Colonic mucosa (tissue), 4 donors: ENCODE measurements at places on chromosomes 3 and 15.

- DNase-seq, result no peak
Observed at GRCh38 chr15:99590913-99591646, 25.3 kb downstream of the MEF2A start.

GRCh38 chr15:96043591-96044171 lies 286.8 kb upstream of the NR2F2 start:
- DNase-seq, result no peak

DNA sequence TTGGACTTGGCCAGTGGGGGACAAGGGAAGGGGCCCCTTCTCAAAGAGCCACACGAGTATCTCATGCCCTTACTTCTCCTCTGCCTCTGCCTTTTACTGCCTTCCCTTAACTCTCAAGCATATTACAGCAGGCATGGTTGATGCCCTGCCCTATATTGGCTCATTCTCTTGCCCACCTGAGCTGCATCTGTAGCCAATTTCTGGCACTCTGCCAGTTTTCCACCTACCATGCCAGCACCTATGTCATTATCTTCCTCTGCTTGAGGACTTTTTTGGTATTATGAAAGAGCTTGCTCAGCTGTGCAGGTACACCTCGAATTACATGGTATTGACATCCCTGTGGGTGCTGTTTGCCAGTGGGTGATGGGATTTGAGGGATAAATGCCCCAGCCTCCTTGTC lies 181.8 kb downstream of the OXSM start:
- DNase-seq, result no peak

GRCh38 chr15:100987143-100987542 lies 68.0 kb downstream of the LRRK1 start:
- no peak for DNase-seq

- DNase-seq, result no peak
Observed at GRCh38 chr3:192929146-192929545, 11.5 kb upstream of the MB21D2 start.

GRCh38 chr15:66654361-66654738 lies 47.7 kb upstream of the SMAD6 start:
- no peak for DNase-seq

DNA sequence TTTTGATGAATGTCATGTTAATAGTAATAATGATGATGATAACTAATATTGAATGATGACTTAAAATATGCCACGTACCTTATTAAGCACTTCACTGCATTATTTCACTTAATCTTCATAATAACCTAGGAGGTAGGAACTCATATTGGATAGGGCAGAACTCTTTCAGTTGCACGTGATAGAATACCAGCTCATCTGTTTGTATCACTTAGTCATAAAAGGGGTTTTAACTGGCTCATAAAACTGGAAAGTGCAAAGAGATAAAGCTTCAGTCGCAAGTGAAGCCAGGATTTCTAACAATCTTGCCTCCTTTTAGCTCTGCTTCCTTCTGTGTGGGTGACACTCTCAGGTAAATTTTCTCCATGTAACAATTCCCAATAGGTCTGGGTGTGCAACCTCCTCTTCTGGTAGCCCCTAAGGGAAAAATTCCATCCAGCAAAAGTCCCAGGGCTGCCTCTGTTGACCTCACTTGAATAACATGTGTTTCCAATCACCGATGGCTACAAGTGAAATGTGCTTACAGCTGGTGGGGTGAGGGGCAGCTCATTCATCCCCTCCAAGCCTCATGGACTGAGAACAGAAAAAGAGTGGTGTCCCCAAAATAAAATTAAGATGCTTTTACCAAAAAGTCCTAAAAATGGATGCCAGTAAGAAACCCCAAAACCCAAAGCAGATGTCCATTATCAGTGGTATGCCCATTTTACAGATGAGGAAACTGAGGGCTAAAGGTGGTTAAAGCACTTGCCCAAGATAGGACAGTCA lies 9.3 kb downstream of the GXYLT2 start:
- no peak for DNase-seq

- no peak for DNase-seq
Observed at GRCh38 chr15:25136119-25136518, 181.3 kb downstream of the SNRPN start.

DNA sequence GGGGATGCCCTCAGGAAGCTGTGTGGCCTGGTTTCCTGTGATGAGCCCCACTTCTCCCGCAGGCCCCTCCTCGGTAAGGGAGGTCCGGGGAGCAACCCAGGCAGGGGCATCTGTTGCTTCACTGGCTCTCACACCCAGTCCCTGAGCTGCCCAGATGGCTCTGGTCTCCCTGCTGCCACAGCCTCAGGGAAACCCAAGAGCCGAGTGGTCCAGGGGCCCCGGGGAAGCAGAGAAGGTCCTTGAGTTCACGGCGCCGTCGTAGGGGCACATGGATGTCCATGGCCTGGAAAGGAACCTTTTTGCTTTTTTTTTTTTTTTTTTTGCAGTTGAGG lies 13.3 kb upstream of the LRRC15 start:
- no peak for DNase-seq

DNA sequence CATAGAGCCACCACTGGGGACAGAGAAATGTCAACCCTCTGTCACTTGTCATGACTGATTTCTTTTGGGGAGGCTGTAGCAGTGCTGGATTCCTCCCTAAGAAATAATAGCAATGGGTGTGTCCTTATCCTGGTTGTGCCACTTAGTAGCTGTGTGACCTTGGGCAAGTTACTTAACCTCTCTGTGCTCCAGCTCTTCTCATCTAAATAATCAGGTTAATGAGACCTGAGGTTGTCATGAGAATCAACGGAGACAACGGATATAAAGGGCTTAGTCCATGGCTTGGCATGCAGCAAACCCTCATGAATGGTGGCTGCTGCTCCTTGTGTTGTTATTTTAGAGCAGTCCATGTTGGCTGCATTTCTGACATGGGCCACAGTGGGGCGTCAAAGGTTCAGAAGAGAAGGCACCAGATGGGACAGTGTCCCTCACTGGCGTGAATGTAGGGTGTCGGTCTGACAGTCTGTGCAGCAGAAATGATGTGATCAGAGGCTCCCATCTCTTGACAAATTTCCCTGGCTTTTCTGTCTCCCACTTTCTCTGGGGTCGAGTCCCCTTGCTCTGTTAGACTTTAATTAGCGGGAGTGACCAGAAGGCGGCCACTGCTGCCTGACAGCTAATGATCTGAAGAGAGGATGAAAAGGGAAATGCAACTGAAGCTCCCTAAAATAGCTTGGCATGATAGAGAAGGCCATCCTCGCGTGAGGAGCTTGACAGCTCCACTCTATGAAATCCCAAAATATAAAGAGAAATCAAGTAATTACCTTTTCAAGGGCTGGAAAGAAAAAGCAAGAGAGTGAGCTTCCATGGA lies 209.4 kb downstream of the CADPS start:
- DNase-seq, result peak; percentile 82

DNA sequence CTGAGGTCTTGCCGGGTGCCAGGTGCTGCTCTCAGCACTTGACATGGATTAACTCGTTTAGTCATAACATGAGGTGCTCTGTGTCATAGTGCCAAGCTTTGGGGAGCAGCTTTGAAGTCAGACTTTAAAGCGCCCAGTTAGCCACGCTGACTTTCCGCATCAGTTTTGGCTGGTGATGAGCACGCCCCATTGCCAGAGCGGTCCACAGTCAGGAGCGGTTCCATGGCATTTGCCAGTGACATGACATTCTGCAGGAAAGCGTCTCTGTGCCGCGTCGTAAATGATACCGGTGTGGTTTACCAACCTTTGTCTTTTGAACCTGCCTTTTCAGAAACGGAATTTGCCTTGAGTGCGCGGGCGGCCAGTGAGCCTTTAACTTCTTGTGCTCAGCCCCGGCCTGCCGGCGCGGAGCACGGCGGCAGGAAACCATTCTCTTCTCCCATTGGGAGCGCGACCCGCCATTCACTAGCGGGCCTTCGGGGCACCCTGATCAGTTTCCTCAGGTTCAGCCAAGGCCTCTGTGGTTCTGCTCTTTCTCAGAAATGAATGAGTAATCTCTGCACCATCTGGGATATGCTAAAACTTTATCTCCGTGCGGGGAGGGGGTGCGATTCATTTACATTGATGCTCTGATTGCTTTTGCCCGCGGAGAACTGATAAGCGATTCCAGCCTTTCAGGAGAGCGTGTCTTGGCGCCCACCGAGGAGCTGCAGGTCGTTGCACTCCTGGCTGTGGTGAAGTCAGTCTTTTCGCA lies 1.7 kb upstream of the SLC2A2 start:
- DNase-seq, result peak; percentile 31

GRCh38 chr15:36814708-36815107 lies 235.3 kb downstream of the CDIN1 start:
- no peak for DNase-seq

DNA sequence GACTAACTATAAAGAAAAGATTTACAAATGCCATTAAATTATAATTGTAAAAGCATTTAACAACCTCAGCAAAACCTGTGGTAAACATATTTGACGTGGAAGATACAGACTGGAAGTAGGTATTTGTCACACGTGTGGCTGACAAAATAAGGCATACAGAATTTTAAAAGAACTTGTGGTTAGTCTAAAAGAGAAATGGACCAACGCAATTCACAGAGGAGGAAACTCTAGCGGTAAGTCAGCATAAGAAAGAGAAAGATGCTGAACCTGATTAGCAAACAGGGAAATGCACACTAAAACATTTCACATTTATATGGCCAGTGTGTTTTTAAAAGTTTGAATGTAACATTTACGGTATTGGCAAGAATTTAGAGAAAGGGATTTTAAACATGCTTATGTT lies 35.3 kb downstream of the KCNH8 start:
- no peak for DNase-seq

DNA sequence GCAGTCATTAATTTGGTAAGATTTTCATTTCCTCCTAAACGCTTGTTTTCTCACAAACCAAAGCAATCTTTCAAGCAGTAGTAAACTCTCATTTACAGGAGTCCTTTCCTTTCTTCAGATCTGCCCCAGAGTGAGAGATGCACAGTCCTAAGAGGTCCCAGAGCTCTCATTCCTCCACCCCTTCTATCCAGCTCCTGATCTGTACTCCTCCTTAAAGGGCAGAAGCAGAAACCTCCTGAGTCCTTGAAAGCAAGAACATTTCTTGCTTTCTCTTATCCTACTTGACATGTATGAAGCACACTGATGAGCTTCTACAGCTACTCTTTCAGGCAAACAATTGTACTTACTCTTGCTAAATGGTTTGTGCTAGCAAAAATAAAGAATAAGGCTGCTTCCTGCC lies 11.7 kb downstream of the EXD1 start:
- DNase-seq, result no peak

DNA sequence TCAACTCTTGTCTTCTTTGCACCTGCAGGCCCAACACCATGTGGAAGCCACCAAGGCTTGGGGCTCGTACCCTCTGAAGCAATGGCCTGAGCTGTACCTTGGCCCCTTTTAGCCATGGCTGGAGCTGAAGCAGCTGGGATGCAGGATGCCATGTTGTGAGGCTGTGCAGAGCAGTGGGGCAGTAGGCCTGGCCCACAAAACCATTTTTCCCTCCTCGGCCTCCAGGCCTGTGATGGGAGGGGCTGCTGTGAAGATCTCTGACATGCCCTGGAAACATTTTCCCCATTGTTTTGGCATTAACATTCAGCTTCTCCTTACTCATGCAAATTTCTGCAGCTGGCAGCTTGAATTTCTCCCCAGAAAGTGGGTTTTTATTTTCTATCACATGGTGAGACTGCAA lies 58.5 kb downstream of the DPH6 start:
- no peak for DNase-seq

DNA sequence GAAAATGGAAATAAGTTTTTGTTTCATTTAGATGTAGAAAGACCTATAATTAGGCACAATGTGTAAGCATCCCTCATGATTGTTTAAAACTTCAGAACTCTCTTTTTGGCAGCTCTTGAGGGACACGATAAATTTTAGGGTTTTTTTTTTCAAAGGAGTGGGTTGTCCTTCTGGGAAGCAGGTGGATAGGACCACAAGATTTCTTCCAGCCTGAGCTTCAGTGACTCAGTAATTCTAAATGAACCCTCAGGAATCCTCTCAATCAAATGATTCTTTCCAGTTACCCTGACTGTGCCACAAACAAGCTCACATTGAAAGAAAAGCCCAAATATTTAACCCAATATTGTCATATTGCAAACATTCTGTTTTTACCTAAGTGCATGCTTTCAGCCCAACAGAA lies 45.1 kb downstream of the COL8A1 start:
- no peak for DNase-seq

DNA sequence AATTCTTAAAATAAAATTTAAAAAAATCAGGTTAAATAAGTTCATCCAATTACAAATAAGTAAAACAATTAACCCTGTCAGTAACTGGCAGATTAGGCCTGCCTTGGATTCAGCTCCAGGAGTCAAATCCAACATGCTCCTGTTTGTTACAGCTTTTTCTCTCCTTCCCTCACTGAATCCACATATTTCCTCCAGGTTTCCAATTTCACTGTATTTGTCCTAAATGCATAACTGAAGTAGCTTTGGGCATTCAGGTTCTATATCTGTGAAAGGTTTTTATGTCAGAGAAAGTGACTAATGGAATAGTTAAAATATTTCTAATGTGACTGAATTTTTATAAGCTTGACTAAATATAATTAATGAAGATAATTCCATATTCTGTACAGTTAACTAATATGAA lies 79.7 kb downstream of the IFT80 start:
- DNase-seq, result no peak

GRCh38 chr3:44894485-44894884 lies 20.1 kb downstream of the TGM4 start:
- DNase-seq, result no peak

- DNase-seq, result no peak
Observed at GRCh38 chr3:139772539-139773500, 95.0 kb upstream of the NMNAT3 start.

DNA sequence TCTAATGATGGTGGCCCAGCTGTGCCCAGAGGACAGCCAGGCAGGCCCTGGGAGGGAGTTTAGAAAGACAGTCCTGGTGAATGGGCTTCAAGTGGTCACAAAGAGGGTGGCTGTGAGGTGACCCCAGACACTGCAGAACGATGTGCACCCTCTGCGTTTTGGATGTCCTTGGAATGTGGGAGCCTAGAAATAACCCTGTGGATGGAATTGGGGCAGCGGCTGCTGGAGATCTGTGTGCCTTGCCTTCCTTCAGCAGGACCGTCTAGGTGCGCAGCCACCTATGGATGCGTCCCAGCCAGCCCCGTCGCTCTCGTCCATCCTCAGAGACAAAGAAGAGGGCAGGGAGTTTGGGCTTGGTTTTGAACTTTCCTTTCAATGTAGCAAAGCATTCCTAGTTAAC lies 46.5 kb downstream of the KLHL25 start:
- no peak for DNase-seq

GRCh38 chr15:36527235-36528162 lies 51.9 kb upstream of the CDIN1 start:
- no peak for DNase-seq

GRCh38 chr3:130569461-130570365 lies 52.7 kb downstream of the COL6A6 start:
- DNase-seq, result no peak

DNA sequence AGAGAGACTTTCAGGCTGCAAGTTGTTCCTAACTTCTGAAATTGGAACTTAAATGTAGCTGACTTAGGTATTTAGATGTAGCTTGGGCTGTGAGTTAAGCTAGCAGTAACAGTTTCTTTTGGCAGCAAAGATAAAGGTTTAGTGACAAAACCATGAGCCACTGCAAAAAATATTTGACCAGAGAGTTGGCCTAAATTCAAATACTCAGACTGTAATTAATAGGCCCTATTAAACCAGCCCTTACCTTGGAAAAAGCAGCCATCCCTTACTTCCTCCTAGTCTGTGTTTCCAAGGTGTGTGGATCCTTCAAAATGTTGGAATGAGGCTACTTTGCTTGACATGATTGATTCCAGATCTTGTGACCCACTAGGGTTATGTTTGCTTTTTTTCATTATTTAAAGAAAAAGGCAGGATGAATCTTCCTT lies 8.2 kb downstream of the TPM1 start:
- no peak for DNase-seq

GRCh38 chr3:18135060-18135814 lies 289.9 kb downstream of the SATB1 start:
- DNase-seq, result no peak
